ENCODE measurements at places on chromosomes 11 and 22. TPM values are rescaled to one million over a fixed set of nuclear protein-coding genes. Genes with fewer than 3 reads are reported as not detected.

C22orf31 gene
- total RNA-seq: not detected

UNC93B1 gene
- total RNA-seq: 107 TPM

C11orf97 gene
- not detected for total RNA-seq

CHRM4 gene
- total RNA-seq: not detected

MAP6 gene
- total RNA-seq: 13.3 TPM

OR6A2 gene
- 0.06 TPM for total RNA-seq

TRPC6 gene
- 1.5 TPM for total RNA-seq

FAM181B gene
- total RNA-seq: 0.81 TPM

DNA sequence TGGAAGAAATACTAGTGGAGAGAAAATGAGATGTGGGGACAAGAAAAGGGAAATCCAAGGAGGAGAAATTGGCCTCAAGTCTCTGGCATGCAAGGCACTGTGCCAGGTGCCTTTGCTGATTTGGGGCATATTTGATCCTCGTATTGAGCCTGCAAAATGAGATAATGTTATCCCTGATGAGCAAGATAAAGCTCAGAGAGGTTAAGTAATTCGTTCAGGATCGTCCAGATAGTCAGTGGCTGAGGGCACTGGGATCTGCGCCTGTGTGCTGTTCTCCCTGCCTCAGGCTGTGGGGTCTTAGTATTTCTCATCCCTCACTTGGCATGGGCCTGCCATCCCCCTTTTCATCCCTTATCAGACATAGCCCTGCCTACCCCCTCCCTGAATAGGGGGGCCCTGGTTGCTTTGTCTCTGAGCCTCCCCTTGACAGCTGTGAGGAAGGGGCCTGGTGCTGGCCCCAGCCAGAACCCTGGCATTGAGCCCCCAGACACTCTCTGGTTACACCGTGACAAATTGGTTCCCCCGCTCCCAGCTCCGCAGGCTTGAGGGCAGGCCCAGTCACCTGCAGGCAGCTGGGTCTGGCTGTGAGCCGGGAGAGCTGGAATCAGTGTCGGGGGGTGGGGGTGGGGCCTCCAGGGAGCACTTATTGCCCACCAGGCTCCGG lies 85.7 kb downstream of the NECTIN1 start:
- no peak for DNase-seq

DNA sequence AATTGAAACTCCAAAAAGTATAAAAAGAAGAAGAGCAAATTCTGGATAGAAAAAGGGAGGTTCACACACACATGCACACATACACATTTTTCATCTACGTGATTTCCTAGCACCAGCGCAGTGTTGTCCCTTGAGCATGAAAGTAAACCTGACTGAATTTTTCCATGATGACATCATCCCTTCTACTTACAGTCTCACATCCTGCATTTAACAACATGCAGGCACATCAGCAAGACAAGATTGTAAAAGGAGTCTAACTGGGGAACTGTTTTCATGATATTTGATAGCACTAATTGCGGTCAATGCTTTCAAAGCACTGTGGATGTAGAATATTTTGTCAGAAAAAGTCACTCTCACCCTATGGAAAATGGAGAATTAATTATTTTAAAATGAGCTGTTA lies 36.6 kb downstream of the GAS2 start:
- peak; percentile 17 for DNase-seq

DNA sequence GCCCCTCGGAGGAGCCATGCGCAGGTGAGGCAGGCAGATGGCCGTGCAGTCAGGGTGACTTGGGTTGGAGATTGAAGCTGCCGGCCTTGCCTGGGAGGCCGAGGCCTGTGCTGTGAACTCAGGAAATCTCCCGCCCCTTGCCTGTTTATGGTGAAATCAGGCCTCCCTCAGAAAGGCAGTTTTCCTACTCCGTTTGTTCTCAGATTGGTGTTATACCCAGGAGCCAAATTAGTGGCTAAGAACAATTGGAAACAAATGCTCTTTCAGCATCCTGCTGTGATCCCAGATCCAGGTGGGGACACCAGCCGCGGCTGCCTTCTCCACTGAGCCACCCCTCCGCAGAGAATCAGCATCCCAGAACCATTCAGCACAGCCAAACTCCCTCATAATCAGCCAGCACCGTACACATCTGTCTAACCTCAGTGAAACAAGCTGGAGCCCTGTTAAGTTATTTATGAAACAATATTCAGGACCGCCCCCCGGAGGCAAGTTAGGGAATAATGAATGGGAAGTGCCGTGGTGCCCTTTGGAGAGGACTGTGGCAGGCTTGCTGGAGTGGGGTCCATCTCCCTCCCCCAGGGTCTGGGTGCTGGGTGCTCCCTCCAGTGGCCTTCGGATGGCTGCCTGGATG lies 60.0 kb downstream of the PKNOX2 start:
- peak; percentile 34 for DNase-seq

DNA sequence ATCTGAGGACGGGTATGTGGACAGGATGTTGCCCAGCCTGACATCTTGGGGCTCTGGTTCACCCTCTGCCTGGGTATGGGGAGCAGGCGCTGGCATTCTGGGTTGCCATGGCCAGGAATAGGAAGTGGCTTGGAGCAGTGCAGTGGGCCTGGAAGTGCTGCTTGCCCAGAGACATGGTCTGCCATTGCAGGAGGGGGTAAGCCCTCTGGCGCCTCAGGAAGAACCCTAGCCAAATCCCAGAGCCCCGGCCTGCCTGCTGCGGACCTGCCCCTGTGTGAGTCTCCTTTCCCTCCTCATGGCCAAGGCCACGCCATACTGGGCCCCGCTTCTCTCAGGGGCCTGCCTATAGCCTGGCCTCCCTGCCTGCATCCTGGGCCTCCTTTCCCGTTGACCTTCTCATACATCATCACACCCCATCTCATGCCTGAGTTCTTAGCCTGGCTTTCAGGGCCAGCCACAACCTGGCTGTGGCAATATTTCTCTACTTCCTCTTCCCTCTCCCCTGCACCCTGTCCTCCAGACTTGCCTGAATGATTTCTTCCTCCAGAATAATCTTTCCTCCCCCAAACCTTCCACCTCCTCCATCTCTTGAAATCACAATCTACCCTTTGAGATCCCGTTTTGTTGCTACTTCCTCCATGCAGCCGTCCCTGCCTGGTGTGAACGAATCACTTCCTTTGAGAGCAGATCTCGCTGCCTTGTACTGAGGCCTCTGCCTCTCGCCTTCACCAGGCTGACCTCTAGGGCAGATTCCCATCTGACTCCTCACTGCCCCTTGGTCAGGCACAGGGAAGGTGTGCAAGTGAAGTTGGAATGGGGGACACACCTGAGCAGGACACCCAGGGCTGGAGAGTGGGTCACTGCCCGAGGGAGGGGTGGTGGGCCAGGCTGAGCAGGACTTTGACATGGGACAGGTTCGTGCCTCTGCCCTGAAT lies 5.2 kb downstream of the CAPN5 start:
- no peak for DNase-seq

GRCh38 chr22:27784120-27784475 lies 17.5 kb downstream of the MN1 start:
- DNase-seq: no peak

DNA sequence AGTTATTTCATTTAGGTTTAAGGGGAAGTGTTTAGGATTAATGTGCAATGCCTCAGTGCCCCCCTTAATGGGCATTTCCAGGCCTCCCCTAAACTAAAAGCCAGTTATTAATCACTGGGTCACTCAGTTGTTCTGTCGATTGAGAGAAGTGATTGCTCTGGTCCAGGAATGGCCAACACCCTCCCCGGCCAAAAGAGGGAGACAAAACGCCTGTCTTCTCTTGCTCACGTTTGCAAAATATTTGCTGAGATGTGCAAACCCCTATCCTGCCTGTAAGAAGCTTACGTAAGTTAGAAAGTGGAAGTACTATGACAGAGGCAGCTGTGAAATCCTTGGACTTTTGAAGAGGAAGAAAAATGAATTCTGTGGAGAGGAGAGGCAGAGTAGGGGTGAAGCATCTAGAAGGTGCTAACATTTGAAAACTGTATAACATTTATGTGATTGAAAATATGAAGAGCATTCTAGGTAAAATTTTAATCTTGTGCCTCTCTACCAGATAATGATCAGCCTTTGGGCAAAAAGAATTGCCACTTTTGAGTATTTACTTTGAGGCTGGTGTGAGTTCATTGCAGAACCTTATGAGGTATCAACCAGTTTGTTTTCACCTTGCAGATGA lies 37.7 kb downstream of the NTM start:
- peak; percentile 41 for DNase-seq

DNA sequence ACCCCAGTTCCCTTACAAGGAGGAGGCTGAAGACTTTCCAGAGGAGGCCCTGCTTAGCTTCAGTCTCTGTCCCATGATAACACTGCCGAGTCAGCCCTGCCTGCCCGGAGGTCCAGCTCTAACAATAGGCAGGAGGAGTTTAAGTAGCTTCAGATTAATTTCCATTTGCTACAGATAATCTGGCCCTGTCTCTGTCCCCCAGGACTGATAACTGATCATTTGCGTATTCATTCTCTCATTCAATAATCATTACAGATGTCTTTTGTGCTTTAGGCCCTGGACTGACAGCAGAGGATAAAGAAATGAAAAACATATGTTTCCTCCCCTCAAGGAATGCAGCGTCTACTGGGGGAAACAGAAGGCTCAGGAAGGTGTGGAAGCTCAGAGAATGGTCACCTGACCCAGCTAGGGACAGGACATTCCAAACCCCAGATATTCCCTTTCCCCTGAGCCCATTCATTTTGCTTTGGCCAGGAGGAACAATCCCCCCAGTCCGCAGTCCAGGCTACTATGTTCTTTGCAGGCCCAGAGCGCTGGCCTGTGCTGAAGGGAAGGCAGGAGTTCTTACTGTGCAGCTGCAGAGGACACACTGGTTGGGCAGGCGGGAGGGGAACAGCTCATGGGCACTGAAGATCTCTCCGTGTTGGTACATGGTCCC lies 20.8 kb downstream of the CHRDL2 start:
- DNase-seq: no peak

DNA sequence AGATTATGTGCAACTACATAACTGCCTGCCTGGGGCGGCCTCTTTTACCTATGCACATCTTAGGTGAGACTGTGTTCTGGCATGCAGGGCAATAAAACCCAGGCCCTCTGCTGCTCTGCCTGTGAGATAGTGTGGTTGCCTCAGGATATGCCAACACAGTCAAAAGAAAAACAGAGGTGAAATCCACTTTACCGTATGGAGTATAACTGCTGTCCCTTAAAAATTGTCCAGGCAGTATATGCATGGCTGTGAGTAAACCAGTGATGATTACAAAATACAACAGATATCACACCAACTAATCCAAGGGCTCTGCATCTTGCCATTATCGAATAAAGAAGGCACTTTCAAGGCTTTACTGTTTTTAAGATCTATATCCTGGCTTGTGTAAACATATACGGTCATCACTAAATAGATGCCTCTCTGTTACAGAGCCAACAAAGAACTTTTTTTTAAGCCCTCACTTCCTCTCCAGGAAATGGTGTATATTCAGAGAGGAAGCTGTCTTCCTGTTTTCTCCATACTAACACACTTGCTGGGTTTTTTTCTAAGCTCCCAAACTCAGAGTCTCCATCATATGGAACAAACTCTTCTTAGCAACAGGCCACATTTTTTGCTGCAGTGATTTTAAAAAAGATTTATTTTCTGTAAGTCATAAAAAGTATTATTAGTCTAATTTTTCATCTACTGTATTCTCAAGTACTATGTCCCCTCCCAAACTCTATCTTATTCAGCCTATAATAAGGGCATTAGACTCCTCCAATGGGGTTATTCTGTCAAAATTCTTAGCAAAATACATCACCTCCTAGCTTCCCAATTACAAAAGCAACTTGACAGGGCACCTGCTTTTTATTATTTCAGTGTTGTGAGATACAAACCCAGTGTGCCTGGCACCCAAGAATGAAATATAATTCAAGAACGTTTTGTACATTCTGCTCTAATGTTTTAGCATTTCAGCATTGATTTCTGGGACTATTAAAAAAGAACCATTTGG lies 135.2 kb downstream of the MAML2 start:
- DNase-seq: no peak

DNA sequence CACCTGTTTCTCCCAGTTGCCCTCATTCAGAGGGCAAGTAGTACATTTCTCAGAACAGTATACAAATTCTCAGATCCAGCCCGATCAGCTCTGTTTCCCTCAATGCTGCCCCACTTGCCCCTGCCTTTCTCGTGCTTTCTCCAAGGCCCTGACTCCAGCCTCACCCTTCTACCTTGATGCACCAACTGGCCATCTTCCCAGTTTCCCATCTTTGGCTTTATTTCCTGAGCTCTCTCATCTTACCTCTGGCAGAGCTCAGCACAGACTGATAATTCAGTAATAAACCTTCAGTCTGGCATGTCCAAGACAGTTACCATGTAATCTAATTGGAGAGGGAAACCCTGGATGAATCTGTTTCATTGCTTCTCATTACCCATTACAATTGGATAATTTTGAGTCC lies 184.5 kb upstream of the ISX start:
- no peak for DNase-seq

GRCh38 chr11:61955422-61956135 lies 5.4 kb downstream of the BEST1 start:
- DNase-seq: no peak

DNA sequence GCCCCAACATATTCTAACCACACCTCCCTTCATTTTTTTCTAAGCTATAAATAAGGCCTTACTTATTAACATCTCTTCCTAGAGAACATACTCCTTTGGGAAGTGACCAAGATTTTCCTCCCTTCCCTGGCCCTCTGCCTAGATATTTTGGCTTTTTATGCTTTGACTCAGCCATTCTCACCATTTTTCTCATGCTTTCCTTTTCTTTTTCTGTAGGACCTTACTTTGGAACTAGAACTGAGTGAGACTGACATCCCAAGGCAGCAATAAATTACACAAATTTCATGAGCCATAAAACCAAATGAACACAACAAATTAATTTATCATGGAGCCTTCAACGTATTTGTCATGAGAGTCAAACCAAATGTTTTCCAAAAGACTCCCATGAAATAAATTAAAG lies 142.7 kb upstream of the CTSC start:
- DNase-seq: no peak

Data from mucosa of gallbladder (tissue), 1 donor.